Activated CD4-positive, alpha-beta T cell treated with anti-CD3 and anti-CD28 coated beads for 48 hours (primary cell): ENCODE measurements at places on chromosomes 2 and 18.

GRCh38 chr2:61419570-61419969 lies 51.3 kb downstream of the USP34 start:
- DNase-seq: no peak

- DNase-seq: no peak
These were observed 130.0 kb downstream of the ARL4C start for GRCh38 chr2:234366891-234367290.

DNA sequence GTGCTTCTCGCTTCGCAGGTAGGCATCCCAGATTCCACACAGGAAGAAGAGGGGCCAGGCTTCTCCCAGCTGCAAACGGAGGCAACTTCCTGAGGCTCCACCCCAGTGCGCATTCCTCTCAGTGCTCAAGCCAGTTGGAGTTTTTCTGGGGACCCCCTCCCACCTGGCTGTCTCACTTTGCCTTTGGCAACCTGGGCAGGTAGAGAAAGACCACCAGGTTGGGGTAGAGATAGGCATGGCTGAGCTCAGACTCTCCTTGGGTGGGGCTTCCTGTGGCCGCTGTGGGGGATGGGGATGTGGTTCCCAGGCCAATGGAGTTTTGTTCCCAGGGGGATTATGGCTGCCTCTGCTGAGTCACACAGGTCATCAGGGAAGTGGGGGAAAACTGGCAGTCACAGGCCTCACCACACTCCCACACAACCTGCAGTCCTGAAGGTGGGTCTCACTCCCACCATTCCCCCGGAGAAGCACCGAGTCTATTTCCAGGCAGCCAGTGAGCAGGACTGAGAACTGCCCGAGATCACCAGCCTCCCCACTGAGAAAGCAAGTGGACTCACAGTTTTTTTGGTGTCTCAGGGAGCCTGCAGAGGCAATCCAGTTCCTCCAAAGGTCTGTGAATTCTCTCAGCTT lies 38.1 kb downstream of the SLC39A10 start:
- DNase-seq: no peak

DNA sequence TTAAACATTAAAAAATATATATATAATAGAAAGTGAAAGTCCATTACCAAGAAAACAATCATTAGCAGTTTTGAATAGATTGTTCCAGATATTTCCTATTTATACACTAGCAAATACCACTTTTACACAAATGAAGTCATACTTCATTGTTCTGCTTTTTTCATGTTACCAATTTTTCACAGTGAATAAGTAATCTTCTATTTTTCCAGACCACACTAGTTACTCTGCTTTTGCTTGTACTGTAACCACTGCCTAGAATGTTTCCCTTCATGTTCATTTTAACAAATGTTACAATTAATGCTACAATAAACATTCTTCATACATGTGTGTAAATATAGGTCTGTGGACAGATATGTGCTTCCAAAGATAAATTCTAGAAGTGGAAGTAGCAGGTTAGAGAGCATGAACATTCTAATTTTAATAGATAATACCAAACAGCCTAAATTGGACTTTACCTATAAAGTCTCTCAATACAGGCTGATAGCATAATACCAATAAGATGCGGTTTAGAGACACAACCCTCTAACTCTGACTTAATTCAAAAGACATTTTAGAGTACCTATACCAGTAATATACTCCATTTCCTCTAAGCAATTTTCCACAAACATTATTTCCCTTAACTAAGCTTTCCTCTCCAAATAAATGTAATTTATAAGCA lies 17.0 kb downstream of the ITSN2 start:
- DNase-seq: no peak

DNA sequence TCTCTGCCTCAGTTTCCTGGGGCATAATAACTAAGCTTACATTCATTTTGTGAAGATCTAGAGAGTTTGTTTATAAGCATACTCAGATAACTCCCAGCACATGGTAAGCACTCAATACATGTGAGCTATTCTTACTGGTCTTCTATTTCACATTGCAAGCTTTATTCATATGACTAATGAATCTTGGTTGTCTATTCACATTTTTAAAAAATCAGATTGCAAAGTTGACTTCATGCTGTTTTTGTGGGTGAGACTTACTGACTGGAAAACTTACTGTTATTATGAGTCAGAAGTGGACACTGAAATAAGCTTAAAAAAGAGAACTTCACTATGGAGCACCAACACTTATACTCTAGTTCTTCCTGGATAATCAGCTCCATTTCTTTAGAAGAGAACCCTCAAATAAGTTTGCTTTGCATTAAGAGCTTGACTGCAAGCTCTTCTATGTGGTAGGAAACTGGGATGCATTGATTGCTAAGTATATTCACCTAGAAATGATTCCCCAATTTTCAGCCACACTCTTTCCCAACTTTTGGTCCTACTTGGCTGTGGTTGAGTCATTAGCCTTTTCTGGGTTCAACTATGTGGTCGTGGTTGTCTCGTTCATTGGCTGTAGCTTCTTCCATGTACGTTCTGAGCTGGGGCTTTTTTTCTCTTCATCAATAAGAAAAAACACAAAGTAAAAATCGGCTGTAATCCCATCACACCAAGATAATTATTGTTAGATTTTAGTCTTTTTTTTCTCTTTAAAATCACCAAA lies 29.5 kb upstream of the RBMS1 start:
- DNase-seq: no peak

GRCh38 chr2:38491436-38491835 lies 111.3 kb downstream of the HNRNPLL start:
- no peak for DNase-seq
